ENCODE measurements at places on chromosomes 3 and 15.

- no peak for DNase-seq
Measured at GRCh38 chr3:105473521-105474223, 107.0 kb downstream of the ALCAM start.

- DNase-seq = no peak
Measured at GRCh38 chr3:197458906-197459470, 96.8 kb downstream of the BDH1 start.

DNA sequence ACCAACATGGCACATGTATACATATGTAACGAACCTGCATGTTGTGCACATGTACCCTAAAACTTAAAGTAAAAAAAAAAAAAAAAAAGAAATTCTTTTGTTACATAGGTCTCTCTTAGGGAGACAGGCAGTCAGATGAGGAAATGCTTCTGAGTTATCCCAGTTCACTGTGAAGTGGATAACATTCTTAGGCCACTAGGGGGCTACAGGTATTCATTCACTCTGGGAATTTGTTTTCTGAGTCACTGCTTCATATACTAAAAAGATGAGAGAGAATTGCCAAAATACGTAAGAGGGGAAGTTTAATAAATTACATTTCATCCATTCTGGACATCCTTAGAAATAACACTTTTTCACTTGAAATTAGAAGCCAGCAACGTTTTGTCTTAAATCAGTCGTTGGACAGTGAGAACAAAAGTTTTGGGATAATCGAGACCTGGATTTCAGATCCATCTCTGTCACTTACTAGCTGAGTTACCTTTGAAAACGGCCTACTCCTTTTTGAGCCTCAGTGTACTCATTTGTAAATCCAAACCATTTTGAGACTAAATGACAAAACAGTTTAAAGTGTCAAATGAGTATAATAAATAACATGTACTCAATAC lies 738.4 kb upstream of the ALCAM start:
- no peak for DNase-seq

- no peak for DNase-seq
Measured at GRCh38 chr3:114716916-114717315, 423.1 kb downstream of the TIGIT start.

GRCh38 chr3:10697918-10698317 lies 118.1 kb upstream of the SLC6A11 start:
- DNase-seq = no peak

- no peak for DNase-seq
Measured at GRCh38 chr15:98899272-98900021, 108.1 kb downstream of the PGPEP1L start.

GRCh38 chr3:172244011-172244410 lies 204.2 kb downstream of the GHSR start:
- DNase-seq = no peak

DNA sequence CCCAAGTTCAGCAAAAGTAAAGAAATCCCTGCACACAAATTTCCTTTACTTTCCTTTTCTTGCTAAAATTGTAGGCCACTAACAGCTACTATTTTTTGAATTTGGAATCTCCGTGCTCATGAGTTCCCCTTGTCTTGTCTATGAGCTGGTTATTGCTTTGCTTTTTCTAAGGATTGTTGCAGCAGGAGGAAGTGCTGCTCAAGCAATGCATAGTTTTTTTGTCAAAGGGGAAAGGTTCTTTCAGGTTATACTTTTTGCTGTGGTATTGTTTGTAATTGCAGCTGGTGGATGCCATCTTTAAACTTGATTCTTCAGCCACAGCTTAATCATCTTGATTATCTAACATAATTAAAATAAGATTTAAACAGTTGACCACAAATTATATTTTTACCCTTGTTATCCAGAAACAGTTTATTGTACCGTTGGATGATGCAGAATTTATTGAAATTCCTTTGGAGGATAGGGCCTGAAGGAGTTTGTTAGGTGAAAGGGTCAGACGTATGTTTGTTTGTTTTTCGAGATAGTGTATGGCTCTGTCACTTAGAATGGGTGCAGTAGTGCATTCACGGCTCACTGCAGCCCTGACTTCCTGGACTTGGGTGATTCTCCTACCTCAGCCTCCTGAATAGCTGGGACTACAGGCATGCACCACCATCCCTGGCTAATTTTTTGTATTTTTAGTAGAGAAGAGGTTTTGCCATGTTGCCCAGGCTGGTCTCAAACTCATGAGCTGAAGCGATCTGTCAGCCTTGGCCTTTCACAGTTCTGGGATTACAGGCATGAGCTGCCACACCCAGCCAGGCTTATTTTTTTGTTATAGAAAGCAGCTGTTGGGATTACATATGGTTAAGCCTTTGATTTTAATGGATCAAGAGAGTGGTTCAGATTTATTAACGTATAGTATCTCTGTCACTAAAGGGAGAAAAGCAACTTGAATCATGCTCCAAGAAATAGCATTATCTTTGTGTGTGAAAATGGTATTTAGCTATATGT lies 11.7 kb downstream of the MGA start:
- no peak for DNase-seq

DNA sequence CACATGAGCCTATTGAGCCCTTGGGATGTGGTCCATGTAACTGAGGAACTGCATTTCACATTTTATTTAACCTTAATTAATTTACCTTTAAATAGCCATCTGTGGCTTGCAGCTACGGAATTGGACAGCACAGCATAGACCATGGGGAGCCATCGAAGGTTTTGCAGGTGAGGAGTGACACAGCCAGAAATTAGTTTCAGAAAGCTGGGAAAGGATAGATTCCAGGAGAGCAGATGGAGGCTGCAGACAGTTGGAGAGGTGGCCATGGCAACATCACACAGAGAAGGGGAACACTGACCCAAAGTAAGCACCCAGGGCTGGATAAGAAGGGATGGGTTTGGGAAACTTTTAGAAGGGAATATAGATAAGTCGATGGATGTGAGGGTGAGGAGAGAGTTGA lies 100.1 kb upstream of the SLC6A11 start:
- DNase-seq = no peak

DNA sequence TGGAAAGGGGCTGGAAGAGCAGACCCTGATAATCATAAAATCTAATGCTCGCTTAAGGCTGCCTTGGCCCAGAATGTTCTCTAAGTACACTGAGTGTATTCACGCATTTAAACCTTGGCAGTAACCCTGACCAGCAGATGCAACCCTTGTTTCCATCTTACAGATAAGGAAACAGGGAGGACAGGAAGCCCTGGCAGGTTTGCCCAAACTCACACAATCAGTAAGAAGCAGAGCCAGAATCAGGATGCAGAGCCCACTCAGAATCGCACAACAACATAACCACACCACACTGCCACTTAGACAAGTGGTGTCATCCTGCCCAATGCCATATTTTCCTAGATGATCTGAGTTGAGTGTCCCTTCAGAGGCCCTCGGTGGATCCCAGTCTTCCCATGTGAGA lies 214.5 kb upstream of the HES1 start:
- no peak for DNase-seq

GRCh38 chr3:129529436-129530210 lies 1.2 kb downstream of the RHO start:
- no peak for DNase-seq

DNA sequence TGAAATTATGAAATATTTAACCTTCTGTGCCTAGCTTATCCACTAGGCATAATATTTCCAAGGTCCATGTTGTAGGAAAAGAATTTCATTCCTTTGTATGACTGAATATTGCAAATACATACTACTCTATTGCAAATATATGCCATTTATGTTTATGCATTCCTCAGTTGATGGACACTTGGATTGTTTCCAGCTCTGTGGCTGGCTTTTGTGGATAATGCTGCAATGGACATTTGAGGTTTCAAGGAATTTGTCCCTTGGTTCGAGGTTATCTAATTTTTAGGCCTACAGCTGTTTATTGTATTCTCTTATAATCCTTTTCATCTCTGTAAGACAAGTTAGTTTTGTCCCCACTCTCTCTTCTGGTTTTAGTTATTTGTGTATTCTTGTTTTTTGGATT lies 7.7 kb upstream of the AADACL2 start:
- DNase-seq = no peak

DNA sequence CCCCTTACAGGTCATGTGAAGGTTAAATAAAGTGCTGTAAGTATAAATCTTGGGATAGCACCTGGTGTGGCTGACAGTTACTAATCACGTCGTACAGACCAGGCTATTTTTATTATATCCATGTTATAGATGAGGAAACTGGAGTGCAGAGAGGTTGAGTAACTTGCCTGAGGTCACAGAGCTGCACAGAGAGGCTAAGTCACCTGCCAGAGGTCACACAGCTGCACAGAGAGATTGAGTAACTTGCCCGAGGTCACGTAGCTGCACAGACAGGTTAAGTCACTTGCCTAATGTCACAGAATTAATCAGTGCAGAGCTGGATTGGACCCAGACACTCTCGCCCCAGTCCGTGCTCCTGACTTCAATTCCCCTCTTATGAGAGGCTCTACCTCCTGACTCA lies 171.5 kb downstream of the NUP210 start:
- no peak for DNase-seq

DNA sequence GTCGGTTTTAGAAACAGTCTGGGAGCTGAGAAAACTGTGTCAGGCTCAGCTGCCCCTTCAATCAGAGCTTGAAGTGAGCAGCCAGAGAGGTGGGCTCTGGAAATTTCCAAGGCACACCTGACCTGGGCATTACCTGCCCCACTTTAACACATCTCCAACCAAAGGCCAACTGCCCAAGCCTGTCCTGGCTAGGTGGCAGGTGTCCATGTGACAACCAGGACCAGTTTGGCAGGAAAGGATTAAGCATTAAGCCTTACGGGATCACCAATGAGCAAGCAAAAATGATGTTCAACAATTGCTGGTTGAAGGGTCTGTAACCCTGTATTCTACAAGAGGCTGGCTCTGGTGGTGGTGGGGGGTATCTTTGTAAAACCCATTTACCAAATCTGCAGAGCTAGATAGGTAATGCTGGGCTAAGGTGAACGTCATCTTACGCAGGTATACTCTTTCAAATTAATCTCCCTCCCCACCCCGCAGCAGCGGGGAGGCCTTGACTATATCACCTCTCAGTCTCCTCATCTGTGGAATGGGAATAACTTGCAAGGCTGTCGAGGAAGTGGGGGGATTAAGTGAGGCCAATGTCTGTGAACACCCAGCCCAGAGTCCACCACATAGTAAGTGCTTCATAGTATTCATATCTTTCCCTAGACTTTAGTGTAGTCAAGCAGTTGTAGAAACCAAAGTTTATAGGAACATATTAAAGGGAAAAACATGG lies 183.2 kb downstream of the MEGF11 start:
- DNase-seq = no peak

GRCh38 chr3:31836131-31837075 lies 144.7 kb downstream of the OSBPL10 start:
- DNase-seq = no peak

- no peak for DNase-seq
Measured at GRCh38 chr3:54188176-54188791, 65.9 kb downstream of the CACNA2D3 start.

DNA sequence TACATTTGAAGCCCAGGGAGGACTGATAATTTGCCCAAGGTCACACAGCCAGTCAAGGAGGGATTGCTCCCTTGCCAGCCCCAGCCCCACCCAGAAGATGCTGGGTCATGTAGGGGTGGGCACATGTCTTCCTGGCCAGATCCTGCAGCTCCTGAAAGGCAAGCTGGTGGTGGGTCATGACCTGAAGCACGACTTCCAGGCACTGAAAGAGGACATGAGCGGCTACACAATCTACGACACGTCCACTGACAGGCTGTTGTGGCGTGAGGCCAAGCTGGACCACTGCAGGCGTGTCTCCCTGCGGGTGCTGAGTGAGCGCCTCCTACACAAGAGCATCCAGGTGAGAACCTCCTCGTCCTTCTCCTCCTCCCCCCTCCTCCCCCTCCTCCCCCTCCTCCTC lies 13.2 kb downstream of the ISG20 start:
- no peak for DNase-seq

DNA sequence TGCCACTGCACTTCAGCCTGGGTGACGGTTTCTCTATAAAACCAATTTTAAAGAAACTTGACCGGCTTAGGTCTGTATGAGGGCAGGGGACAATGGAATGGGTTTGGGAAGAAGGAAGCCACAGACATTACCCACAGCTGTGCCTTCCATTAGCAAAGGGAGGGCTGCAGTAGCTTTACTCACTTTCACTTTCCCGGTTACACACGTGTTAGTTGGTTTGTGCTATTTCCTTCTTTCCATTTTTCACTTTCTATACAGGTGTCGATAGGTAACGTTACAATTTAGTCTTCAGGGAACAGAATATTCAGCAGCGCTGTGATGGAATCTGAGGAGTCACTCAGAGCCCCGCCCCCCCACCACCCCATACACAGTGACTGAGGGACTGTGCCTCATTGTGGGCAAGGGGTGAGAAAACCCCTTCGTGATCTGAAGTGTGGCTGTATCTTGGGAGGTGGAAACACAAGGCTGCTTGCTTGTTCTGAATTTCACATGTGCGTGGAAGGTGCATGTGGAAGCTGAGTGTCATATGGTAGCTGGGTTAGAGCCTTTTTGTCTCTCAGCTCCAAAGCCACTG lies 44.8 kb upstream of the RPL32 start:
- no peak for DNase-seq

DNA sequence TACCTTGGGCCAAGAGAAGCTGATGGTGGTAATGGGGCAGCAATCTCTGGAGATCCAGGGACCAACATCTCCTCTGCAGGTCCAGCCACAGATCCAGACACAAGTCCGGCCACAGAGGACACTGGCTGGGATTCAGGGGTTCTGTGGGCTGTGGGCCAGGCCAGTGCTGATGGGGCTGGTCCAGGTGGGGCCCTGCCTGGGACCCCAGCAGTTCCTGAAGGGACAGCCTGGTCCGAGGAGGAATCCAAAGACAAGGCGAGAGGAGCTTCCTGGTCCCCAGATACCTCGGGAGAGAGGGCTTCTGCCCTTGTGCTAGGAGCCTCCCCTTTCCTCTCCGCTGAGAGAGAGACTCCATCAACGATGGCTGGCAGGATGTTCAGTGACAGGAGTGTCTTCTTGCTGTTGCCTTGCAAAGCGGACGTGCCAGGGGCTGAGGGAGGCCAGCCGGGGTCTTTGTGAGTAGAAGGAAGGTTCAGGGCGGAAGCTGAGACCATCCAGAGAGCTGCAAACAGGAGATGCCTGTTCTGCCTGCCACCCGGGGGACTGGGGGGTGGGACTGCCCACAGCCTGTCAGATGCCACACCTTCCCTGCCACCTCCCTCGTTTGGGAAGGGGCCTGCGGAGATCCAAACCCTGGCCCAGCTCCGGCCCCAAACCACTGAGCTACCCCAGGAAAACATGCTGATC lies 24.5 kb upstream of the GOLGA6C start:
- DNase-seq = no peak

- no peak for DNase-seq
Measured at GRCh38 chr3:48695393-48695753, 9.7 kb upstream of the NCKIPSD start.

DNA sequence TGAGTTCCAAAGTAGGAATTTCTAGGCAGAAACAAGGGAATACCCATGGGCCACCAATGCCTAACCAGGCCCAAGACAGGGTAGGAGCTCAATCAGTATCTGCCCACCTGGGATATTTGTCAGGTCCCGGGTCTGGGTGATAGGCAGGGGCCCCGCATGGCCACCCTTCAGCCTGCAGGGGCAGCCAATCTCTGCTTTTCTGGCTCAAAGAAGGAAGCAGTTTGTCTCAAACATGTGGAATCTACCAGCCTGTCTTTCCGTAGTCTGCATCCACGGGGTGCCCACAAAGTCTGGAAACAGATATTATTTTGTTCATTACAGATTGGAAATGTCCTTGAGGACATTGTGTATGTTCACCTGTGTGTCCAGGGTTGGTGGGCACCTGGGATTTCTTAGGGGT lies 56.2 kb downstream of the CEMIP start:
- no peak for DNase-seq

All from bone marrow (tissue), 2 donors.